Activated CD4-positive, alpha-beta T cell treated with anti-CD3 and anti-CD28 coated beads for 1 hour (primary cell): ENCODE measurements at places on chromosomes 11 and 22.

GRCh38 chr22:42997582-42998090, 17.3 kb downstream of the PACSIN2 start:
- no peak for DNase-seq

DNA sequence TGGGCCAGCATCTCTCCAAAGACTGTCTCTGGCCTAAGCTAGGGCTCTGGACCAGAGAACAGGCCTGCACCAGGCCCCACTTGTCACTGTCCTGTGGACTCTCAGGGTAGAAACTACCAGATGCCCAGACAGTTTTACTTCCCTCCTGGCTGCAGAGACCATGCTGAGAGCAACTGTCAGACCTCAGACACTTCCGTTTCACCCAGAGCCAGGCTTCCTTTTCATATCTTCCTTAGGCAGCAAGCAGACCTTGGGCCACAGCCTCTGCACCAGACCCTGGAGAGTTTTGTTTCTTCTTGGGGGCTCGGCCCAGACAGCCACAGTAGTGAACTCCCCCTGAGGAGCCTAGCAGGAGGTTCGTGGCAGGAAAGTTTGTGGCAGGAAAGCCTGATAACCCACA, 12.1 kb upstream of the FCHSD2 start:
- DNase-seq = no peak

- no peak for DNase-seq
Observed at GRCh38 chr11:6628526-6628925, 9.3 kb upstream of the TPP1 start.

GRCh38 chr22:49367041-49367697, 460.5 kb downstream of the BRD1 start:
- no peak for DNase-seq

GRCh38 chr22:48049116-48049515, 1286.7 kb downstream of the TBC1D22A start:
- no peak for DNase-seq

- no peak for DNase-seq
Observed at GRCh38 chr11:57427727-57428082, 784 bp upstream of the SLC43A3 start.

DNA sequence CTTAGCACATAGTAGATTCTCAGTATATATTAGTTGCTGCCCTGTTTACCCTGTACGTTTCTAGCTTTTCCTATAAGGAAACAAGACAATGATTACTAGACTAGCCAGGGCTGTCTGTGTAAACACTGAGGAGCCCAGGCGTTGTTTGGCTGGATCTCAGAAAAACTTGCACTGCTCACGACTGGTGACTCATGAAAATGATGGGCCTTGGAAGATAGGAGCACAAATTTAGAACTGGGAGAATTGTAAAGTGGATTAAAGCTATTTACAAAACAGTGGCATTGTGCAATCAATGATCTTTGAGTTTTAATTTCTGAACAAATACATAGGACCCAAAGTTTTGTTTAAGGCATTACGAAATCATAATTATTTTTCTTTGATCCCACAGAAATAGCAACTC, 276.9 kb downstream of the FAM76B start:
- DNase-seq = no peak

DNA sequence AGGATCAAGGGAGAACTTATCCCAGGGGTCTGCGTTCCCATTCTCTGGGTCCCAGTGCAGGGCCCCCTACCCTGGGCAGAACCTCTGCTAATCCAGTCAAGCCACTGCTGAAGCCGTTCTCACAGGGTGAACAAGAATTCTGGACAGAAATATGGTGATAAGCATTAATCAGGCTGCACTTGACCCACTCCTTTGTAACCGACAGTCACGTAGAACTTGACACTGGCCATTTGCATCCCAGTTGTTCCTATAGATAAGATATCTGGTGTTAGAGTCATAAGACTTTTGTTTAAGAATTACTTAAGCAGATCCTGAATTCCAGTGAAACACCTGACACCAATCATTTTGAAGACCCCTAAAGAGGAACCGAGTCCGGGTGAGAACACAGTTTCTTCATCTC, 107.5 kb upstream of the THY1 start:
- DNase-seq = no peak

- no peak for DNase-seq
Observed at GRCh38 chr22:17941471-17942406, 82.6 kb downstream of the MICAL3 start.

- no peak for DNase-seq
Observed at GRCh38 chr11:70063121-70063520, 15.0 kb upstream of the ANO1 start.

- DNase-seq = no peak
Observed at GRCh38 chr11:95655536-95655935, 134.0 kb downstream of the FAM76B start.

- no peak for DNase-seq
Observed at GRCh38 chr11:14930369-14930768, 38.3 kb upstream of the CYP2R1 start.

DNA sequence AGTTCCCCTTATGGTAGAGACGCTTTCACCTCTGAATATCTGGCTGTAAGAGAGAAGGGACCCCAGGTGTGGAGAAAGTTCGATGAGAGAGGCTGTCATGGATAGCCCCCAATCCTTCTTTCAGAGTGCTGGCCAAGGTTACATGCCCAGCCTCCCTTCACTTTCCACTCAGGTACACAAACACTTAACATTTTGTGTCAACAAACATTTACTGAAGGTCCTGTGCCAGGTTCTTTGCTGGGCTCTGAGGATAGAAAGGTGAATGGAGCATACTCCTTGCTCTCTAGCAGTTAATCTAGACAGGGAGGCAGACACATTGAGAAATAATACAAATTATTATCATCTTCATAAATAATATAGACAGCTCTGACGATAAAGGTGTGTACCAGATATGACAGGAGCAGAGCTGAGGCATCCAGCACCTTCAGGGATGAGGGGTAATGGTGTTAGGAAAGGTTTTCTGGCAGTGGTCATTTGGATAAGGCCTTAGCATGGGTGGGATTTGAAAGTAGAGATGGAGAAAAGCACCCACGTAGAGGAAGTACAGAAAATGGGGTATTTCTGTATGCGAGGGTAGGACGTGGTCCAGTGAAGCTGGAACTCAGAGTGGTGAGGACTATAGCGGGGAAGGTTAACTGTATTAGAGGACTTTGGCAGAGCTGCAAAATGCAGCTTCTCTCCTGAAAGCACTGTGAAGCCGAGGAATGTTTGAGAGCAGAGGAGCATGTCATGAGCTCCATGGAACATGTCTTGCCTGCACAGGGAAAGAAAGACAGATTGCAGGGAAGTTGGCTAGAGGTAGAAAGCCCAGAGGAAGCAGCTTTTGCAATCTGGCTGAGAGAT, 19.6 kb downstream of the PPFIBP2 start:
- no peak for DNase-seq
